ENCODE measurements at places on chromosomes 1 and 21. TPM values are rescaled to one million over a fixed set of nuclear protein-coding genes. Genes with fewer than 3 reads are reported as not detected.

Gene SSR2
- 387 TPM for total RNA-seq

Gene LINGO4
- not detected for total RNA-seq

Gene MAEL
- 0.46 TPM for total RNA-seq

- no peaks in the 10 kb centered on the region for H3K27me3 ChIP-seq
- DNase-seq: no peak
- no peak overlapping the region for H3K4me3 ChIP-seq
- H3K36me3 ChIP-seq: no peaks in the 10 kb centered on the region
- H3K27ac ChIP-seq: no peak overlapping the region
These were observed 208.1 kb downstream of the PRDM2 start for GRCh38 chr1:13908128-13908527.

Gene PM20D1
- 1.4 TPM for total RNA-seq

DNA sequence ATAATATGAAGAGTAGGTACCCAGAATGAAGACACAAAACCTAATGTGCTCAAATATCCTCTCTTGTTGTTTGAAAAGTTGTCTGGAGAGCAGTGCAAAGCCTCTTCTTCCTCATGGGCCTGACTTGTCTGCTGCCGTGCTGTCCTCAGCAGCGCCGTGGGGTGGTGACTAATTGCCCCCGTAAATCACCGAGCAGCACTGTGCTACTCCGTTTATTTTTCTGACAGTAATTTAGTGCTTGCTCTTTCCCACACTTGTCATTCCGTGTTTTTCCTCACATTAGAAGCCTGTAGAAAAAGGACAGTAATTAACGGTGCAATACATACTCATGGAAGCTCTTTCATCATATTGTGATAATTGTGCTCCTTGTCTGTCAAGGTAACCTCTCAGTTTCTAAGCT lies 114.8 kb upstream of the BARHL2 start:
- H3K27me3 ChIP-seq: no peaks in the 10 kb centered on the region
- H3K27ac ChIP-seq: no peak overlapping the region
- H3K4me1 ChIP-seq: peaks cover 3% of the 10 kb centered on the region
- no peak overlapping the region for H3K4me3 ChIP-seq

Measured in ovary (tissue), 10 donors.